MV-4-11 (cell line): ENCODE measurements at places on chromosomes 16 and 17.

GRCh38 chr17:39939588-39940419 is 12.3 kb downstream of the LRRC3C start:
- peak; percentile 64 for DNase-seq

GRCh38 chr16:23383881-23384280 is 69.1 kb downstream of the COG7 start:
- no peak for DNase-seq

DNA sequence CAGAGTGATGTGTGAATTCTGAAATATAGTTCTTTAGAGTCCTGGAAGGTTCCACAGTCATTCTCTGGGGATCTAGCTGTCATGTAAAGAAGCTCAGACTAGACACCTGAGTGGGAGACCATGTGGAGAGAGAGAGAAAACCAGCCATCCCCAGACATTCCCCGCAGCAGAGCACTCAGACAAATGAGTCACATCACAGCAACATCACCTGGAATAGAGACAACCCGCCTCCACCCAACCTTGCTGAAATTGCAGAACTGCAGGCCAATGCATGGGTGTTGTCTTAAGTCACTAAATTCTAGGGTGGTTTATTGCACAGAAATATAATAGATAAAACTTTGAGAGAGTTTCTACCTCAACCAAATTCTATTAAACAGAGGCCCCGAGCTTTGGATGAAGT is 392.0 kb upstream of the DYNLRB2 start:
- DNase-seq, result no peak

DNA sequence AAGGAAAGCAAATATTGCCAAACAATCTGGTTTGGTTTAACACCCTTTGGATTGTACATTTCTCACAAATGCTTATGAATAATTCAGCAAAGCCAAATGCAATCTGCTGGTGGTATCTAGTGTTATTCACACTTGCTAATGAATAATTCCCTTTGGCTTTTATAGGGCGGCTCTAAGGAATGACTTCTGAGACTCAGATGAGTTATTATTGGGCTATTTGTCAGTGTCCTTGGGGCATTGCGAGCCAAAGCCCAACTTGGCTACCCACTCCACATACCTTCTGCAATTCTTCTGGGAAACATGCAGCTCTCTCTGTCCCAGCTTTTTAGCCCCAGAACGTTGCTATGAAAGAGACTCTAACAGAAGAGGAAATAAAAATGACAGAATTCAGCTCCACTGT is 41.1 kb downstream of the FTO start:
- DNase-seq, result no peak

- no peak for DNase-seq
Measured at GRCh38 chr17:59186850-59187249, 23.0 kb upstream of the SMG8 start.

DNA sequence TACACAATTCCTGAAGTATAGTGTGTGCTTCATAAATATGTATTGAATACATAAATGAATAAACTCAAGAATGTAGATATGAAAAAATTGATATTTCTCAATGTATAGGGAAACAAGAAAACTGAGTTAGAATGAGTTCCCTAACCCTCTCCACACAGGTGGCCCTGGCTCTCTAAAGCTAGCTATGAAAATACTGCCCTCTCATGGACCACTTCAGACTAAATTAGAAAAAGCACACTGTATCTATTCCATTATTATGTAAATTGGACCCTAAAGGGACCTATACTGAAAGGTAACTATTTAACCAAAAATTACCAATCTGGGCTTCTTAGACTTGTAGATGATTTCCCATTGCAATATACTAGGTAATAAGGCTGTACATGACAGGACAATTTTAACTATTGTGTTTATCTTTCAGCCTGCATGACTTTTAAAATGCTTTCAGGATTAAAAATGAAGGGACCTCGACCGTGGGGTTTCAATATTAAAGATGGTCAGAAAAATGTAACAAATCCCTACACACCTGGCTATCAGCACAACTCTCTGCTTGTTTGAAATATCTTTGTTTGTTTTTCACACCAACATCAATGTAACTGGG is 672.5 kb upstream of the KIF2B start:
- no peak for DNase-seq

DNA sequence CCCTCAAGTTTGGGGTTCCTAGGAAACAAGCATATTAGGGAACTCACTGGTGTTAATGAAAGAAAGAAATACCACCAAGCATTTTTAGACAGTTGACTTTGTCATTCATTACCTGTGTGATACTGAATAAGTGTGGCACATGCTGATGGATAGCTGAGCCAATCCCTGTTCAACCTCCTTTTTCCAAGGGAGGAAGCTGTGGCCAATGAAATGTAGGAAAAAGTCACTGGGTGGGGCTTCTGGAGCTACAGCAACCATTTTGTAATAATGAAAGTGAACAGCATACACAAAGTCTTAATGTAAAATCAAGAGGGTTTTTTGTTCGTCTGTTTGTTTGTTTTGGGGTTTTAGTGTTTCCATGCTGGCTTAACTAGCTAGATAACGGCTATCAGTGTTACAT is 254.3 kb upstream of the SALL1 start:
- no peak for DNase-seq

GRCh38 chr16:10321407-10322387 is 64.2 kb upstream of the ATF7IP2 start:
- no peak for DNase-seq

- no peak for DNase-seq
Measured at GRCh38 chr17:66431910-66432309, 129.5 kb downstream of the PRKCA start.
